NCI-H446 (cell line): ENCODE measurements at places on chromosomes 12 and 14.
A peak's percentile ranks its signal among the peaks of the same experiment; 100 is the strongest.

DNA sequence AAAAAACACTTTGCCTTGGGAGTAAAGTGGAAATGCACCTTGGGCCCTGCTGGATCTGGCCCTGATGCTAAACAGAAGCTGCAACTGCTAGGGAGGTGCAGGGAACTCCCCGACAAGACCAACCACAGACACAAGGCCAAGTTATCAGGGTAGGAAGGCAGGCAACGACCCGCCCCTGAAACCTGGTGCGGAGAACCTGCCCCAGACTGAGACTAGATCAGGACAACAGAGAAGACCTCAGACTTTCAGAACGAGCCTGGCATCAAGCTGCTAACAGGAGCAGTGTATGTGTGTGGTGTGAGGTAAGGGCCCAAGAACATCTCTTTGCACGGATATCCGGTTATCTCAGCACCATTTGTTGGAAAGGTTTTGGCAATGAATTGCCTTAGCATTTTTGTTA is 233.7 kb upstream of the RTL1 start:
- no peak for DNase-seq

GRCh38 chr14:95597784-95598211 is 62.9 kb downstream of the GLRX5 start:
- no peak for DNase-seq

DNA sequence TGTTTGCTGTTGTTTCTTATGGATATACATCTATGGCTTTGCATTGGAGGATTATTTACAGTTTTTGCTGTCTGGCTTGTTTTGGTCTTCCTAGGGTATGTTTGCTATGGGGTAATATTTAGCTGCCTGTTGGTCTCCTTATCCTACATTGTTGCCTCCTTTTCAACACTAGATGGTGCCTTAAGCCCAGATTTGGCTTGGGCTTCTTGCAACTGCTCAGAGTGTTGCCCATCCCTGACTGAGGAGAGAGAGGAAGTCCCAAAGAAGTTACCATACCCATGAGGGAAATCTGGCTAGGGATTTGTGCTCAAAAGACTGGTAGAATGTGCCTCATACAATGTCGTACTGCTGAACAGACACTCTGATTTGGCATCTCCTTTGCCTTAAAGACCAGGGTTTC is 94.6 kb upstream of the MUCL1 start:
- peak; percentile 34 for DNase-seq

GRCh38 chr14:54737132-54737711 is 165.4 kb downstream of the GCH1 start:
- DNase-seq, result no peak
